ENCODE measurements at places on chromosomes 16 and 17. TPM values are rescaled to one million over a fixed set of nuclear protein-coding genes. Genes with fewer than 3 reads are reported as not detected.

MYH3 gene
- 1.2 TPM for polyA plus RNA-seq

DNA sequence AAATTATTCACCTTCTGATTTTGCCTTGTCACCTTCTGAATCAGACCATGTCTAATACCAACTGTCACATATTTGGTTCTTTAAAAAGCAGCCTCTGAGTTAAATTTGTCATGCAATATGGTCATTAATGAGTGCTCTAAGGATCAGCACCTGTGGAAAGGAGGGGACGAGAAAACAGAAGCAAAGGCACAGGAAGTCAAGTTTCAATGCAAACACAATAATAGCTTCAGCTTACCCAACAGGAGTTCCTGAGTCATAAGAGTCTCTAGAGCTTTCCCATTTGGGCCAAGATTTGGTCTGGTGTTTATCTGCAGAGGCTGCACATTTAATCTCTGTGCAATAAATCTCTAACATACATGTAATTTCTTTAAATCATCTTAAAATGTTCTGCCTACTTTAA lies 889.8 kb downstream of the CDH8 start:
- no peak for DNase-seq

- DNase-seq = no peak
Measured at GRCh38 chr17:80937462-80938381, 53.9 kb upstream of the CHMP6 start.

ALDH3A1 gene
- not detected for polyA plus RNA-seq

DNA sequence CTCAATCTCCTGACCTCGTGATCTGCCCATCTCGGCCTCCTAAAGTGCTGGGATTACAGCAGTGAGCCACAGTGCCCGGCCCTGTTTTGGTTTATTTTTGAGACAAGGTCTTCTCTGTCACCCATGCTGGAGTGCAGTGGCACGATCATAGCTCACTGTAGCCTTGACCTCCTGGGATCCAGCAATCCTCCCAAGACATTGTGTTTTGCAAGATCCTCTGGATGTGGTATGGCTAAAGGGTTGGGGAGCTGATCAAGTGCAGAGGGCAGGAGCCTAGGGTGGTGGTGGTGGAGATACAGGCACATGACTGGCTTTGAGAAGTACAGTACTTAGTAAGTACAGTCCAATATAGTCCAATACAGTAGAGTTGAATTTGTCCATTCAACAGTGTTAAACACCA lies 16.6 kb upstream of the TNS4 start:
- DNase-seq = no peak

DNA sequence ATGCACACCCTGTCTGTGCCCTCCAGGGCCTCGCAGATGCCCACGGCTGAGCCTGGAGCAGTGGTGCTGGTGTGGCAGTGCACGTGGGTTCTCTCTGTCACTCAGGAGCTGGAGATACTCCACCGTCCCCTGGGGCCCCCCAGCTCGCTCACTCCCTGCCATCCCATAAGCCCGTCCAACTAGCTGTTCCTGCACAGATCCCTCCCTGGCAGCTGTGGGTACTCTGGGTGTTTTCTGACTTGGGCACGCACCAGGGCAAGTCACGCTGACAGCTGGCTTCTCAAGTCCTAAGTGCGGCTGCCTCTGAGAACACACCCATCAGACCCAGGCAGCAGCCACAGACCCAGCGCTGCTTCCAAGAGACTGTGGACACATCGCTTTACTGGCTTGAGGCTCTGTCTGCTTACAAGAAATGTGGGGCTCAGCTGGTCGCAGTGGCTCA lies 25.4 kb upstream of the ITGB4 start:
- DNase-seq = peak; percentile 50

- DNase-seq = no peak
Measured at GRCh38 chr17:36063786-36064541, at the start of gene CCL18. Gene CCL18, plus strand, starts transcription at chr17:36064272. Its CDS starts 71 bp downstream, at chr17:36064343.

DNA sequence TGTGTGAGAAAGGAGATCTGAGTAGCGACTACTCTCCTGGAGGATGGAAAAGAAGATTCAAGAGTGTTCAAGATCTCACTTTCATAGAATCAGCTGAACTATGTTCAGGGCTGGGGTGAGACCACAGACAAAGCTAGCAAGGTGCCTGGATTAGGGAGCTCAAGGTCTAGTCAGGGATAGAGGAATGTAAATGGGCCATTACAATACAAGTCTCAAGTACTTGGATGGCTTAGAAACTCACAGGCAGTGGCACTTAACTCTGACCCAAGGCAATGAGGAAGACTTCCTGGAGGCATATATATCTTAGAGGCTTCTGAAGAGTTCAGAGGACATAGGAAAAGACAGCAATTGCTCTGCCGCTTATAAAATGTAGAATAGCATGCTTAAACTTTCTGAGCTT lies 184.9 kb upstream of the CDH11 start:
- DNase-seq = no peak

GRCh38 chr16:53900667-53901066 lies 196.7 kb downstream of the FTO start:
- DNase-seq = no peak

DNA sequence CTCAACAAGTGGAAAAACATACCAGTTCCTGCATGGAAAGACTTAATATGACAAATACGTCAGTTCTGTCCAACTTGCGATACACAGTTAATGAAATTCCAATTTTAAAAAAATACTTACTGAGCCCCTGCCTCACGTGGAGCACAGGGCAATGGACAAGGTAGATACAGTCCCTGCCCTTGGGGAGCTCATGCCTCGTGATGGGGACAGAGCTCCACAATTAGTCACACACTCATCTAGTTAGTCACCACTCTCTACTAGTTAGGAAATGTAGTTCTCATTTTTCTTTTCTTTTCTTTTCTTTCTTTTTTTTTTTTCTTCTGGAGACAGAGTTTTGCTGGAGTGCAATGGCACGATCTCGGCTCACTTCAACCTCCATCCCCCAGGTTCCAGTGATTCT lies 74.7 kb upstream of the CDH5 start:
- no peak for DNase-seq

WNT9B gene
- polyA plus RNA-seq = 0.53 TPM

SSTR5 gene
- polyA plus RNA-seq = 0.22 TPM

GRCh38 chr17:32854207-32854606 lies 22.7 kb downstream of the MYO1D start:
- no peak for DNase-seq

SNRNP25 gene
- polyA plus RNA-seq = 127 TPM
